Omental fat pad (tissue), 4 donors: ENCODE measurements at places on chromosomes 4 and X. TPM values are rescaled to one million over a fixed set of nuclear protein-coding genes. Genes with fewer than 3 reads are reported as not detected.

DNA sequence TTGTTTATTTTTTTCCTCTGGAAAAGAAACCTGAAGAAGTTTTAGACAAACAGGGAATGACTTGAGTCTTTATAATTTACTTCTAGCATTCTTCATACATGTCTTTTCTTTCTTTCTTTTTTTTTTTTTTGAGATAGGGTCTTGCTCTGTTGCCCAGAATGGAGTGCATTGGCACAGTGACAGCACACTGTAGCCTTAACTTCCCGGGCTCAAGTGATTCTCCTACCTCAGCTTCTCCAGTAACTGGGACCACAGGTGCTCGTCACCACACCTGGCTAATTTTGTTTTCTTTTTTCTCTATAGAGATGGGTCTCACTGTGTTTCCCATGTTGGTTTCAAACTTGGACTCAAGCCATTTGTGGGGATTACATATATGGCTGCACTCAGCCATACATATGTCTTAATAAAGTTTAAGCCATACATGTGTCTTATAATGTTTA, 71.8 kb downstream of the RAPGEF2 start:
- no peak for DNase-seq

DNA sequence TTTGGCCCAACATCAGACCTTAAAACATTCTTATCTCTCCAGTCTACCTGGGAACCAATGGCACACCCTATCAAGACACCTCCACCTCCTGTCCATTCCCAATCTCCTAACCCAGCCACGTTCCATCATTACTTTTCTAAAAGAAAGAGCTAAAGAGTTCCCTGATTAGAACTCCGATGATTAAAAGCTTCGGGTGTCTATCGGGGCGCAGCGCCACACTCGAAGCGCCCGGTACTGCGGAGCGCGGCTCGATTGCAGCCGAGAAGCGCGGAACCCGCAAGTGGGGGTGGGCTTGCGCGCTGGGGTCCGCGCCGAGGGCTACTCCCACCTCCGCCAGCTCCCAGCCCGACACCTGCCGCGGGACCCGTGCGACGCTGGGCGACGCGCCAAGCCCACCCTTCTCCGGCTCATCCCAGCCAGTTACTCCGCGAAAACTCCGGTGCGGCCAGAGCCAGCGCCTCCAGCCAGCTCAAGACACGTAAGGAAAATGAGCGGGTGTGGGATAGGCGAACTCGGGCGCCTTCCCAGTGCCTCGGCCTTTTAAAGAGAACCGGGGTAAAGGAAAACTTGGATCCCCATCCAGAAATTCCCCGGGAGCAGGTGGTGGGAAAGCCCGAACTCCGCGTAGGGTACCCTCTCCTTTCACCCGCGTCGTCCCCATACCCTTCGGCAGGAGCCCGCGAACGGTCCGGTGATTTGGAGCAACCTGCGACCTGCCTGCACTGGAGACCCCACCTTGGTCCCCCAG, 593 bp downstream of the NPY1R start:
- no peak for DNase-seq

GRCh38 chr4:139916041-139916440, 237.9 kb downstream of the MAML3 start:
- no peak for DNase-seq

DNA sequence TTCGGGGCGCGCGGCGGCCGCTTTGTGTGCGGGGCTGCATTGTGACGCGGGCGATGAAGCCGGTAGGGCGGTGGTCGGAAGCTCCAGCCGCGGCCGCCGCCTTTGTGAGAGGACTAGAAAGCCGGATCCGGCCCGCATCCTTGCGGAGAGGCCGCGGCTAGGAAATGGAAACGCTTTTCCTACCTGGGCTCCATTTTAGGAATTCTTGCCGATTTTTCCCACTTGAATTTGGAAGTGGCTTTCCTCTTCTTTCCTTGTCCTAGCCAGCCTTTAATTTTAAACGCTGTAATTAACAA, 708 bp downstream of the TMSB4X start:
- no peak for DNase-seq

GRCh38 chrX:30607155-30607554, 29.6 kb upstream of the TASL start:
- DNase-seq = no peak

GRCh38 chr4:111404673-111405072, 740.6 kb upstream of the FAM241A start:
- no peak for DNase-seq

GRCh38 chr4:17066972-17067371, 168.5 kb upstream of the LDB2 start:
- DNase-seq = no peak

GRCh38 chr4:68288393-68288740, 42.9 kb upstream of the TMPRSS11B start:
- DNase-seq = no peak

- DNase-seq = peak; percentile 4
These were observed 46.5 kb downstream of the CPZ start for GRCh38 chr4:8639021-8639420.

DNA sequence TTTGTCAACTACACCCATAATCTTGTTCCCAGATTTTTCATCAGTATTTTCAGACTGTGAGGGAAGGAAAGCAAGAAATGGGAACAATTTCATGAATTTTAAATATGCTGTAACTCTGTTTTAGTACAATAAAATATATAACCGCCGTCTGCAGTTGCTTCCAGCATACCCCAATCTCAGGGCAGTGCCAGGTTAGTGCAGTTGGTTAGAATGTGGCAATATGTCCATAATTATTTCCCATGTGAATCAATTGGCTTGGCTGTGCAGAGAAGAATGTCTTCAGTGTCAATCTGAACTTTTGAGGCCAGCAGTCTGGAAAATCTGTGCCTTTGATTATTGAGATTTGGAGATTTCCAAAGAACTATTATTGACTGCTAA, 5.0 kb upstream of the MMAA start:
- DNase-seq = no peak

DNA sequence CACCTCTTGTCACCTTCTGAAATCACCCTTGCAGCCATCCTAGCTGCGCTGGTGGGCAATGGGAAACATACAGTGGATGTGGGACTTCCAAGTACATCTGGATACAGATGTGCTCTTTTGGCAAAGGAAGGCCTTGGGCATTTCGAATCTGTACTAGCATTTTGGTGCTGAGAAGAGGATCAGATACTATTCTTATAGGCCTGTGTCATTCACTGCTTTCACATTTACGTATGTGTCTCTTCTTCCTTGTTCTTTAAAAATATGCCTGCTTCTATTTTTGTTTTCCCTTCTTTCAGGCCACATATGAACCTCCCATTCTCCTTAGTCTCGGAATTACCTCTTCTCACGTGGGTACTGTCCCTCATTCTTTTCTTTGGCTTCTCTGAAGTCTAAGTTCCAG, 53.1 kb downstream of the EFNB1 start:
- DNase-seq = no peak

DNA sequence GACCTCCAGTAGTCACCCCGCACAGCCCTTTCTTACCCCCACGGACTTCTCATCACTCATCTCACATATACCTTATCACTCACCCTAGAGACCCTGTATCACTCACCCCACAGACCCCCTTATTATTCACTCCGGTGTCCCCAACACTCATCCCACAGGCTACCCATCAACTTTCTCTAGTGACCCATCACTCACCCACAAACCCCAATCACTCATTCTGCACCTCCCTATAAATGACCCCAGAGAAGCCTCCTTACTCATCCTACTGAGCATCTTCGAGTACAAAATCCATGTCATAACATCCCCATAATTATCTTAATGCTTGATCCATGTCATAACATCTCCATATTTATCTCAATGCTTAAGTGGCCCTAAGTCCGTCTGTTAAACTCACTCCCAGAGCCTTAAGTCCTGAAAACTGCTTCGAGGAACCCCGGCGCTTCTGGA, 934 bp downstream of the ZNF41 start:
- DNase-seq = no peak

DNA sequence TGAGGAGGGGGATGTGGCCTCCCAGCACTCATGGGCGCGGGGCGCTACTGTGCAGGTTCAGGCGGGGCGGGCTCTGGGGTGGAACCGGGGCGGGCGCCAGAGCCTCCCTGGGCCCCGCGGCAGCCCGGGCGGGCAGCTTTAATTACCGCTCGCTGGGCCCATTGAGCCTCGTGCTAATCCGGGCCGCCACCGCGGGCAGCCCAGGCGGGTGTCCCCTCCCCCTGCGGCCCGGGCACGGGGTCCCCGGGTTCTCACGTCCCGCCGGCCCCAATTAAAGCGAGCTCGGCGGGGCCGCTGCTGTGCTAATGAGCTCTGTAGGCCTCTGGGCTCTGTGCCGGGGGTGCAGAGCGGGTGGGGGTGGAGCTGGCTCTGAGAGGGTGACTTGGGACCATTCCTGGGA, 22.8 kb upstream of the FGFR3 start:
- DNase-seq = no peak

GRCh38 chrX:116417968-116418367, 18.4 kb upstream of the SLC6A14 start:
- no peak for DNase-seq

GRCh38 chr4:171718665-171719064, 94.5 kb upstream of the GALNTL6 start:
- no peak for DNase-seq

GRCh38 chr4:158724637-158725036, 1.4 kb upstream of the PPID start:
- DNase-seq = no peak

DNA sequence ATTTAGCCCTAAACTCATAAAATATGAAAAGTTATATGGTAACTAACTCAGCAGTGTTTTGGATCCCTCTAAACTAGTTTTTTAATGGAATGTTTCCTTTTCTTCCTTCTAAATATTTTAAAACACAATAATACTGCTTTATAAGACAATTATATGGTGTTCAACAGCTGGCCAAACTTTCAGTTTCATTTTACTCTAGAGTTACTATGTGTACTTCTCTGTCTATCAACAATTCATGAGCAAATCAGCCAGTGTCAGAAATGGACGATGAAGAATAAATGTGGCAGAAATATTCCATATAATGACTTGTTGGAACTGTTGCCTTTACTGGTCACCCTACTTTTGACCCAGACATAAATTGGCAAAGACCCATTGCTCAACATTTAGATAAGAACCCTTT, 64.8 kb upstream of the CXXC4 start:
- no peak for DNase-seq

GRCh38 chr4:74738464-74739143, 55.7 kb downstream of the BTC start:
- DNase-seq = no peak

- no peak for DNase-seq
These were observed 1016.5 kb downstream of the SH3BGRL start for GRCh38 chrX:82218361-82218760.

GRCh38 chr4:84691800-84692199, 108.9 kb downstream of the CDS1 start:
- DNase-seq = no peak

DNA sequence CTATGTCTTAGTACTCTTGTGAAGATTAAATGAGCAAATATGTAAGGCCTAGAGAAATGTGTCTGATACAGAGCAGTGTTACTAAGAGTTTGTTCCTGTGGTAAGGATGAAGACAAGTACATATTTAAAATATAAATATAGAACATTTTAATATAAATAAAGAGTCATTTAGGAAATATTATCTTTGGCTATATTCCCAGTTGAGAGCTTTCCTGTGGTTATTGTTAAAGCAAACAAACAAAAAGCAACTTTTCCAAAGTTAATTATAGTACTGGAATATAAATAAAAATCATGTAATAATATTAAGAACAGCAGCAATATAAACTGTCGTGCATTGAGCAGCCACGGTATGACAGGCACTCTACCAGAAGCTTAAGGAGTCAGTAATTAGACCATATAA, 472.5 kb downstream of the INPP4B start:
- DNase-seq = no peak

GRCh38 chr4:59223292-59223941, 1976.7 kb upstream of the ADGRL3 start:
- no peak for DNase-seq

- no peak for DNase-seq
These were observed 26.0 kb upstream of the VSIG1 start for GRCh38 chrX:108018656-108019381.

DNA sequence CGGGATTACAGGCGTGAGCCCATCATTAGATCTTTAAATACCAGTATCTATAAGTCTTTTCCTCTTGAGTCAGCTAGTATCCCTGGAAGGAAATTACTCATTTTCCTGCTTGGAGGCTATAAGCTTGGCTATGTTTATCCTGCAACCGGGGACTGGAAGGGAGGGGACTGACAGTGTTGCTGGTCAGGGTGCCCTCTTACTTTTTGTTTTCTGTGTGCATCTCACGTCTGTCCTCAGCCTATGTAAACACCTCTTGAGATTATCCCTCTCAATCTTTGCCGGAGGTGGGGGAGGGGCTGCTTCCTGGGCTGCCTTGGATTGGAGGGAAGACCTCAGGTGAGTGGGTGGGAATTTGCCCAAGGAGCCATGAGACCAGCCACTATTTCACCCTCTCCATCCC, 37.0 kb downstream of the HTT start:
- no peak for DNase-seq

- no peak for DNase-seq
These were observed 23.6 kb upstream of the GPRASP1 start for GRCh38 chrX:102627640-102628039.

GRCh38 chrX:74015379-74016019, 288.5 kb upstream of the ZCCHC13 start:
- DNase-seq = peak; percentile 47

- no peak for DNase-seq
These were observed 26.4 kb downstream of the NOP14 start for GRCh38 chr4:2936773-2937145.

DNA sequence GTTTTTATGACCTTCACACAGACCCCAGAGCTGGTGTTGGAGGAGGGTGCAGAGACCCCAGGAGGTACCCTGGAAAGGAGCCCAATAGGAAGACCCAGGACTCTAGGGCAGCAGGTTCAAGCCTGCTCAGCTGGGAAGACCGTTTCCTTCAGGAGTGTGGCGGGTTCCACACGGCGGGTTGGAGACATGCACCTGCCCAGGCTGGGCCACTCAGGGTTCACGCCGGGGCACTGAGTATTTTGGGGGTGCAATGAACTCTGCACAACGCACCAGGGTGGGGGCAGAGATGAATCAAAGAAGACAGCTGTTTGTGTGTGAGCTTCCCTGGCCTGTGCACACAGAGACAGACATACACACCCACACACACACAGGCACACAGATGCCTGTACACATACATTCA, 52.5 kb upstream of the PPP2R3B start:
- no peak for DNase-seq

The CLIC2 gene
- total RNA-seq = 17.3 TPM

The ZMAT1 gene
- total RNA-seq = 6.9 TPM

The NAA11 gene
- not detected for total RNA-seq

The NUDT10 gene
- total RNA-seq = 1.4 TPM

The ARHGAP36 gene
- total RNA-seq = not detected

The CXorf49 gene
- not detected for total RNA-seq

The PLXNA3 gene
- 12.9 TPM for total RNA-seq

The MAOB gene
- 93.2 TPM for total RNA-seq

The CXCL5 gene
- not detected for total RNA-seq

The AADAT gene
- 3.9 TPM for total RNA-seq

The TMEM164 gene
- 49.6 TPM for total RNA-seq

The MAGEA1 gene
- total RNA-seq = not detected

The FAM241A gene
- 6.0 TPM for total RNA-seq

The IGFBP7 gene
- total RNA-seq = 529 TPM

The GUCY1A1 gene
- total RNA-seq = 15.4 TPM
